Fibroblast of upper back skin (primary cell): ENCODE measurements at places on chromosomes 7 and 10.
A peak's percentile ranks its signal among the peaks of the same experiment; 100 is the strongest.

DNA sequence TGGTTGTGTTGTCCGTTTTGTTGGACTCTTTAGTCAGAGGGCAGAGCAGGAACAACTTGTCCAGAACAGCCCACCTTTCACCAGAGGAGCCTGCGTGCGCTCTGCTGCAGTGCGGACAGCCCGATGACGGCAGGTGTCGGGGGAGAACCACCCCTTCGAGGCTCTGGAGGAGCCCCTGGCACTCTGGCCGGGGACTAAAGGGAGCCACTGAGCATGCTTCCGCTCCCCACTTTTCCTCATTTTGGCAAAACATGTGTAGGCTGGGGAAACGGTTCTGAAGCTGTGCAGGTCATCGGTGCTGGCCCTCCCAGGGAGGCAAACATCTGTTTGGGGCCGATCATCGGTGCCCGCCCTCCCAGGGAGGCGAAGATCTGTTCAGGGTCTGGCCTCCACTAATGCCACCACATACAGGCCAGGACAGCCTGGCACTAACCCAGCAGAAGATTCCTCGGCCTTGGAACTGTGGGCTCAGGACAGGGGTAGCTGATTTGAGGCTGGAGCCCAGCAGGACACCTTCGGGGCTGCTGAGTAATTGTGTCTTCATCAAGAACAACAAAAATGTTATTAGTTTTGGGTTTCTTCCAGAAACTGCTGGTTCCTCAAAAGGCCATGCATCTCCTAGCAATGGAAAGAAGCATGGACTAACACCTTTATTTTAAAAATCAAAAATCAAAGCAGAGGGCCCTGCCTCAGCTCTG lies 124.4 kb upstream of the TCERG1L start:
- DNase-seq = peak; percentile 31

GRCh38 chr7:156889089-156889488 lies 3.9 kb downstream of the LMBR1 start:
- DNase-seq = peak; percentile 23

DNA sequence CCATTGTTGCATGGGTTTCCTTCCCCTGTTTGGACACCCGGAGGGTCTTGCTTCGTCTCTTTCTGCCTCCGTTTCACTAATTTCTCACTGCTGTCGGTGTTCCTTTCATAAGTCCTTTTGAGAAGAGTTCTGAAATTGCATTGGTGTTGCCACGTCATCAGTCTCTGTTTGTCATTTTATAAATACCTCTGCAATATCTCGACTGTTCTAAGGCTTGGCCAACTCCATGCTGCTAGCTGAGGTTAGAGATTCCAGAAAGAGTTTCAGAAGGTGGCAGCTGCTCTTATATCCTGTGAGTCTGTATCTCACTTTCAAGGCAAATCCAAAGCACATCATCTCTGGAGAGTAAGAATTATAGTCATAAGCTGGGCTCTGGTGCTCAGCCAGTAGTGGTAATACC lies 148.0 kb upstream of the INSYN2A start:
- DNase-seq = no peak

DNA sequence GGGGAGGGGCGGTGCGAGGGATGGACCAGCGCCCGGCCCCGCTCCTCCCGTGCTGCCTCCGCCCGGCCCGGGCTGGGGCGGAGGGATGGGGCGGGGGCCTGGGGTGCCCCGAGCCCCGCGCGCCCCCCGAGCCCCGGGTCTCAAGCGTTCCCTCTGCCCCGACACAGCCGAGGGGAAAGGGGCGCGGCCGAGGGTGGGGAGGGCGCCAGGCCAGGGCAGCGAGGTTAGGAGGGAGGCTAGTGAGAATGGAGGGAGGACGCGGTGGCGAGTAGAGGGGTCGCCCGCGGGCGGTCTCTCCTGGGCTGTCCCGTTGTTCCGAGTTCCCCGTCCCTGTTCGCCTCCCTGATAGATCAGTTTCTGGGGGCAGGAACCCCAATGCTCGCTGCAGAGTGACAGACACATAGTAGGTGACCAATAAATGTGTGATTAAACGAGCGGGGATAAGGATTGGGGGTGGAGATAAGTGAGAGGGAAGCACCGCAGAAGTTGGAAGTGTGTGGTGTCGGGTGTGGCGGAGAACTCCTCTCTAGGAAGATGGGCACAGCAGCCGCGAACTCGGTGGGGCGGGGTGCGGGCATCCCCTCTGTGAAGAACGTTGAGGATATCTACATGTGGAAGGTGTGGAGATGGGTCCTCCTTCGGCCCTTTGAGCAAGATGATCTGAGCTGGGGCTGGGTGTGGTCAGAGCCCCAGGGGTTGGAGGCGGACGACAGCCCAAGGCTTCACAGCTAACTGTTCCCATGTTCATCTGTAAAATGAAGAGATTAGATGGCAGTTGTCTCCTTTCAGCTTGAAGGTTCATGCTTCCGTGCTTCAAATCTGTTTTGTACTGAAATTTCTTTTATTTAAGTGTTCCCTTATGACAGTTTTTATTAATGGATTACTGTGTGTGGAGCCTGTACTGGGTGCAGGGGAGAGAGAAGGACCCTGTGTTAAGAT lies 580 bp downstream of the ZNF775 start:
- no peak for DNase-seq
